Activated naive CD8-positive, alpha-beta T cell treated with anti-CD3 and anti-CD28 coated beads, Interleukin-2, amount 50 U/mL, for 24 hours (primary cell): ENCODE measurements at places on chromosomes 6 and 20.
A peak's percentile ranks its signal among the peaks of the same experiment; 100 is the strongest.

DNA sequence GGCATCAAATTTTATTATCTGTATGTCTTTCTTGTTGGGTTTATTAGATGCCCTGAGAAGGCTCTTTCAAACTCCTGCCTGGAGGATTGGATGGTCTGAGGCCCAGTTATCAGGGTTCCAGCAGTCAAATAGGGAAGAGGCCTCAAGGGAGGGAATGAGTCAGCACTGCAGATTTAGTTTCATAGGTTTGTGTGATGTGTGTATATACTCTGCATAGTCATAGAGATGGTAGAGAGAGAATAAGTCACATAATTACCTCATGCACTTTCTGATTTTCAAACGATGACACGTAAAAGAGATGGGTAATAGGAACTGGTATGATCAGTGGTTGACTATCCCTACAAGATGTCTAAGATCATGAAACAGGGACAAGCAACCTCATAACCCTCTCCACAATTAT lies 82.1 kb downstream of the ADAT2 start:
- no peak for DNase-seq

GRCh38 chr6:15966000-15966520 lies 162.8 kb upstream of the MYLIP start:
- no peak for DNase-seq

DNA sequence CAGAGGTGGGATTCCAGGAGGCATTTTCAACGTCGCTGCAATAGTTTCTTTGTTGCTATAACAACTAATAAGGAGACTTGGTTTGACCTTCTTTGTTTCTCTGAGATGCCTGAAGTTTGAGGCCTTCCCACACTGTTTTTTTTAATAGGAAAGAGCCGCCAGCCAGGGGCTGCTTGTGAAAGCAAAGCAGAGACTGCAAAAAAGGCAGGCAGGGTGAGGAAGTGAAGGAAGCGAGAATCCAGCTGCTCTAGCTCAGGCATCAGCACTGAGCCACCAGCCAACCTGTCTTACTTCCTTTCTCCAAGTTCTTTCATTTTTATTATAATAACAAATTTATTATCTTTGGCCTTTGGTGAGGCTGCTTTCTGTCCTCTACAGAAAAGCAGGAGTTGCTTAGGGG lies 179.1 kb downstream of the DOK5 start:
- DNase-seq, result no peak

- no peak for DNase-seq
Measured at GRCh38 chr6:127173156-127173940, 54.9 kb downstream of the RSPO3 start.

- DNase-seq, result no peak
Measured at GRCh38 chr20:44073011-44073674, 113.8 kb downstream of the JPH2 start.

DNA sequence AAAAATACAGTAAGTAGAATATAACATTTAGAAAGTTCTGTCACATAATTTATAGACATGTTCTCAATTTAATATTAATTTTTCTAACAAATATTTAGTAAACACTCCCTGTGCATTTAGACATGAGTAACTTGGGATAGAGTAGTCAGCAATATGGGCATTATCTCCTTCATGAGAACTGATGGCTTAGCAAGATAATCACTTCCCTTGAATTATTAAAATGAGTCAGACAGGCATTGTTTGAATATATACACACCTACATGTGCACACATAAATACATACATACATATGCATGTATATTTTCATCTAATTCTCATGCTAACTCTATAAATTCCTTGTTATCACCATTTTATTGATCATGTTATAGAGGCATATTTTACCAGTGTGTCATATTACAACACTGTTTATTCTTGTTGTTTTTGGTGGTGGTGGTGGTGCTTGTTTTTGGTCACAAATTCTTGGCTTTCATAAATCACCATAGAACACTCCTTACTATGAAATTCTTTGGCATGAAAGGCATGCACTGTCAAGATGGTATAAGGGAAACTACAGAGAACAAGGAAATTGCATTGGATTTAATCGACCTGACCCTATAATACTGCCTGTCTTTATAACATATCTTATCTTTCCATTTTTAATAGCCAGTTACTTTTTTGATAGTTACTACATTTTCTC lies 434.5 kb upstream of the MANEA start:
- DNase-seq, result no peak

DNA sequence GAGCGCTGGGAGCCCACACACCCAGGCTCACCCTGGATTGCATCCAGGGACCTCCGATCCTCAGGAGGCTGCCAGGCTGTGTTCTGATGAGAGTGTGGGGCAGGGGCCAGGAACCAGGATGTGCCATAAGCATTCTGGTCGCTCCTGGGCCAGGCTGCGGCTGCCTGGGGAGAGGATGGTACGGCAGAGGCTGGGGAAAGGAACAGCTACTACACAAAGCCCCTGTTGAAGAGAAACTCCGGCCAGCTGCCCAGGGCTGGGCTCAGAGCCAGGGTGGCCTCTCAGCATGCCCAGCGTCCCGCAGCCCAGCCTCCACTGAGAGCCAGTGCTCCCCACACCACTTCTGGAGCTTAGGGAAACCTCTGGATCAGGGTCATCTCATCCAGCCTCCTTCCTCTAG lies 21.7 kb upstream of the OCSTAMP start:
- no peak for DNase-seq

GRCh38 chr6:14818422-14818884 lies 427.4 kb upstream of the JARID2 start:
- DNase-seq, result no peak

GRCh38 chr6:159038914-159039884 lies 5.6 kb downstream of the TAGAP start:
- no peak for DNase-seq

- no peak for DNase-seq
Measured at GRCh38 chr20:52010541-52010940, 181.0 kb downstream of the ZFP64 start.

DNA sequence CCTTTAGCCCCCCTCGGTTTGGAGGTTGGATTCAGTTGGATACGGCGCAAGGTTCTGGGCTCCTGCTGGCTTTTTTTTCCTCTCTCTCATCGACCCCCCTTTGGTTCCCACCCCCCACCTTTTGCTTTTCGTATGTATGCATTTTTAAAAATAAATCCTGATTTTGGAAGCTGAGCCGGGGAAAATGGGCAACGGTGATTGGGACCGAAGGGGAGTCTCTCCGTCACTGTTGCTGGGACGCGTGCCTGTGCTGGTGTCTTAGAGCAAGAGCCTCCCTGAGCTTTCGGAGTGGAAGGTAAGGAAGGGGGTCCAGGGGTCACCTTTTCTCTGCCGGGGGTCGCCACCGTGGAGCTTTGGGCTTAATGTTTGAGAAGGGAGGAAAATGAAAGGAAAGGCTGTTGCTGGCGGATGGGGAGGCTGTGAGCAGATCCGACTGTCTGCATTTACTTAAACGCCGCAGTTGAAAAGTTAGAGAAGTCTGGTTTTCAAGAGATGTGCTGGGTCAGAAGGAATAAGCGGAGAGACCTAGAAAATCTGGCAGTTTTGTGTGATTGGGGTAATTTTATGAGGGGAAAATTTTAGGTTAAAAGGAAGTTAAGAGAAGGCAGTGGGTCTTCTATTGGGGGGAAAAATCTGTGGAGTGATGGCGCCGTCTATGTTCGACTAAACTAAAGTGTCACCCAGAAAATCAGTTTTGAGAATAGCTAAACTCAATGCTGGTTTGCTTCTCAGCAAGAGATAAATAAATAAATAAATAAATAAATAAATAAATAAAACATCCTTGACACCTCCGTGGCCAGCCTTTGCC lies 828 bp downstream of the ADGRB3 start:
- no peak for DNase-seq

DNA sequence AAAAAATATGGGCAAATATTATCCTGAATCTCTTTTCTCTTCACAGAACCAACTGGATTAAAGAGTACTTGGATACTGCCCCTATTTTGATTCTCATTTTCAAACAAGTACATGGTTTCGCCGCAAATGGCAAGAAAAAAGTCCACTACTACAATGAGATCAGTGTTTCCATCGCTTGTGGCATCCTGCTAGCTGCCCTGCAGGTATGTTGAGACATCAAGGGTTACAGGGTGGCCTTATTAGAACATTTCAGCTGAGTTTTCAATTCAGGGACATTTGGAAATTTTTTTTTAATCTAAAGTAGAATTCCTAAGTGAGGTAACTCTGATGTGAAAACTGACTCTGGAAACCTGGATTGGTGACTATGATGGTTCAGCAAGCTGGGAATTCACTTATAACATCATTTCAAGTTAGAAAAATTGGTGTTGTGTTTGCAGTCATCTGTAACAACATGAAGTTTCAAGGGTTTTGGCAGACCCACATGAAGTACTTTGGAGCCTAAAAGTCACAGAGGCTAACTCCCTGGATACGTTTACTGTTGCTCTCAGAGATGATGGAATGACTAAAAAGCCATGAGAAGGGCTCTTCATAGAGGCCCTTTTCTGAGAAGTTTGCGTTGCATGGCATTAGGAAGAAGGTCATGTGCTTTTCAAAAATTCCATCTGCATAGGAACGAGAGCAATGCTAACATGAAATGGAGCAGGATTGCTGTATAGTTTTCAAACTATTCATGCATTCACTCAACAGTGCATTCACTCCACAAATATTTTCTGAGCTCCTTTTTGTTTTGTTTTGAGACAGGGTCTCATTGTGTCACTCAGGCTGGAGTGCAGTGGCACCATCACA lies 25.5 kb downstream of the IYD start:
- DNase-seq, result no peak

DNA sequence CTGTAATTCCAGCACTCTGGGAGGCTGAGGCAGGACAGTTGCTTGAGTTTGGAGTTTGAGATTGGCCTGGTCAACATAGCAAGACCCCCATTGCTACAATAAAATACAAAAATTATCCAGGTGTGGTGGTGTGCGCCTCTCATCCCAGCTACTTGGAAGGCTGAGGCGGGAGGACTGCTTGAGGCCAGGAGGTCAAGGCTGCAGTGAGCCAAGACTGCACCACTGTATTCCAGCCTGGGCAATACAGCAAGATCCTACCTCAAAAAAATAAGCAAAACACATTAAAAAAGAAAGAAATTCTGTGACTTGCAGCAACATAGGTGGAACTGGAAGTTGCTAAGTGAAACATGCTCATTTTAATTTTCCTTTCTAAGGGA lies 106.0 kb upstream of the NFATC2 start:
- no peak for DNase-seq

GRCh38 chr20:17614812-17615644 lies 45.2 kb downstream of the DSTN start:
- DNase-seq, result no peak

- no peak for DNase-seq
Measured at GRCh38 chr6:28115799-28116198, 8.6 kb upstream of the ZSCAN16 start.

DNA sequence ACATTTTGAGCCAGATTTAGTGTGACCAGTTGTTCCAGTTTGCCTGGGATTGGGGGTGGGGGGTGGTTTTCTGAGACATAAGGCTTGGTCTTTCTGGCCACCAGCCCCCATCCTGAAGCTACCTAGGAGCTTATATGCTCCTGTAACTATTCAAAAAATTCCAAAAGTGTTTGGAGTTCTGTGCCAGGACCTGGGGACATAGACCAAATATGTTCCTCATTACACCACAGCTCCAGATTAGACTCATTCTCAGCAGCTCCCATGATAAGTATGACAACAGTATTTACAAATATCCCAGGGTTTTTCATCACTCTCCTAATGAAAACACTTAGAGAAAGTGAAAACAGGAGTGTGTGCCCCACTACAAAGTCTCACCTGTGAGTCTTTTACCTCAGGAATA lies 37.8 kb upstream of the RNF144B start:
- no peak for DNase-seq

GRCh38 chr20:45347936-45348778 lies at the start of gene SDC4:
Gene SDC4, minus strand, starts transcription at chr20:45348424. Its CDS starts 40 bp downstream, at chr20:45348384.
- peak; percentile 77 for DNase-seq

- no peak for DNase-seq
Measured at GRCh38 chr6:39806278-39806677, 14.1 kb downstream of the DAAM2 start.

DNA sequence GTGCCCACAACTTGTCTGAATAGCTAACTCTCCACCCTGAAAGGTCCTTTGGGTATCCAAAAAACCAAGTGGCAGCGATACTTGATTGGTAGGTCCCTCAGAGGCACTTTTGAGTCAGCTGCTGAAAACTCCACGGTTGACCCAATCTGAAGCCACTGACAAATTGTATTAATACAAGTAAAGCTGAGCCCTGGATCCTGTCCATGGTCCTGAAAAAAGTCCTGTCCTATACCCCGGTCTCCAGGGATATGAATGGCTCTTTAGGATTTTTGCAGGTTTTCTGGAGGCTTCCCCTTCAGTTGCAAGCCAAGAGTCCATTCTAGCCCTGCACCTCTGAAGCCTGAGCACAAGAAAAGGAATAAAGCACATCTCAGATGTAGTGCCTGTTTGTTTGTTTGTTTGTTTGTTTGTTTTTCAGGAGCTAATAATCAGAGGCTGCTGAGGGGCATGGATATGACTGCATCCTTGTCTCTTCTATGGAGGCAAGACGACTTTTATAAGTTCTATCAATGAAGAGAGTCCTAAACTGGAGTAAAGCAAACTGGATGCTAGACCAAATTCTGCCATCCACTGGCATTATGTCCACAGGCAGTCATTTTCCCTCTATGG lies 1.7 kb upstream of the SLC12A5 start:
- no peak for DNase-seq

- no peak for DNase-seq
Measured at GRCh38 chr6:145244349-145245100, 490.8 kb downstream of the EPM2A start.

DNA sequence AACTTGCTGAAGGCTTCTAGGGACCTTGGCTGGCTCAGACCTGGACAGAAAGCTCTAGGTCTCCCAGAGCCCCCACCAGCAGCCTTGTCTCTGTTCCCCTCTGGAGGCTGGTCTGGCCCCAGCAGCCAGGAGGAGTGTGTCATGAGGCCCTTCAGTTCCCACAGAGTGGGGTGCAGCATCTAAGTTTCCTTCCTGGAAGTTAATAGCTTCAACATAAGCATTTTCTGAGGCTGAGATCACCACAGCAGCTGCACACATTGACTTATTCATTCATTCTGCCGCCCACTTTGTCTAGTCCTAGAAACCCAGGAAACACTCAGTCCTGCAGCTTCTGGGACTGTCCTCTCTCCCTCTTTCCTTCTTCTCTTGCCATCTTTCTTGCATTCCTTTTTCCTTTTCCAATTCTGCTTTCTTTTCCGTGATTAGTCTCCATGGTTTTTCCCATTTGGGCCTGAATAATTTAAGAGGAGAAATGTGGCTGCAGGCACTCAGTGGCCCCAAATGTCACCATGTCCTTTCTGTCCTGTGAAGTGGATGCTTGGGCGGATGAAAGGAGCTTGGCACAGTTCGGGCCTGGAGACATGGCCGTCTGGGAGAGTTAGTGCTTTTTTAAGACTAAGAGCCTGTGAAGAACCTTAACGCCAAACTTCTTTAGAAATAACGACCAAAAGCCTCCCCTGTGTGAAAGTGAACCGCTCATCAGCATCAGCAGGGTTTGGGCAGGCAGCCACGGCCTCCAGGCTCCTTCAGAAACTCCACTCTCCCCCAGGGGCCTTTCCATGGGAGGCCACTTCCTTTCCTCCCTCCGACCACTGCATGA lies 31.0 kb upstream of the PCMTD2 start:
- no peak for DNase-seq
